ENCODE measurements at places on chromosomes 2 and 18.

DNA sequence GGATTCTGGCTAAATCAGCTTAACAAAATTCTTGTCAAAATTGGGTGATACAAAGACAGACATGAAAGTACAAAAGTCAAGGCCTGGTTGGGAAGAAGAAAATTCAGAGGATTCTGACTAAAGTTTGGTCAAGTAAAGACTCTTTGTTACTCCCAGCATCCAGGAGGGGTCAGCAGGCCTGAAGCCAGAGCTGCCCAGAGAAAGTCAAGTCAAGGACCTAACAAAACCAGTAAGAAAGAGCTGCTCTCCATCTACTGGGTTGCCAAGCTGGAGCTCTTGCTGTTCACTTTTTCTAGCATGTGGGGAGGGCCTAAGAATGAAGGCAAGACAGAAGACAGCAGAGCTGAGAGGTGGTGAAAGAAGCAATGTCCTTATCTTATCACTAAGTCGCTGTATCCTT lies 143.3 kb downstream of the C1D start:
- DNase-seq = peak; percentile 33

DNA sequence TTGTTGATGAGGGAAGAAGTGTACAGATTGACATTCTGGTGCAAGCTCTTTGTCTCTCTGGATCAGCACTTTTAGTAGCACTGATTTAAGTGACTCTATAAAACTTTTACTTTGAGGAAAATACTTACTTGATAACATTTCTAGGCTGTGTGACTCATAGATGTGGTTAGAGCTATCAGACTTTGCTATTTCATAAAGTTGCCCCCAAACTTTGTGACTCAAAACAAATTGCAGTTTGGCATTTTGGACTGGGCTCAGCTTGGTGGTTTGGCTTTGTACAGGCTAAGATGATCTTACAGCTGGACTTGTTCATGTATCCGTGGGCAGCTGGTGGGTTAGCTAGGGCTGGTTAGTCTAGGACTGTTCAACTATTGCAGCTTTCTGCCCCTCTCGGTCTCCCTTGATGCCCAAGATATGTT lies 42.1 kb upstream of the GLS start:
- DNase-seq = peak; percentile 85

GRCh38 chr2:182361477-182361876 lies 65.4 kb downstream of the PDE1A start:
- no peak for DNase-seq

DNA sequence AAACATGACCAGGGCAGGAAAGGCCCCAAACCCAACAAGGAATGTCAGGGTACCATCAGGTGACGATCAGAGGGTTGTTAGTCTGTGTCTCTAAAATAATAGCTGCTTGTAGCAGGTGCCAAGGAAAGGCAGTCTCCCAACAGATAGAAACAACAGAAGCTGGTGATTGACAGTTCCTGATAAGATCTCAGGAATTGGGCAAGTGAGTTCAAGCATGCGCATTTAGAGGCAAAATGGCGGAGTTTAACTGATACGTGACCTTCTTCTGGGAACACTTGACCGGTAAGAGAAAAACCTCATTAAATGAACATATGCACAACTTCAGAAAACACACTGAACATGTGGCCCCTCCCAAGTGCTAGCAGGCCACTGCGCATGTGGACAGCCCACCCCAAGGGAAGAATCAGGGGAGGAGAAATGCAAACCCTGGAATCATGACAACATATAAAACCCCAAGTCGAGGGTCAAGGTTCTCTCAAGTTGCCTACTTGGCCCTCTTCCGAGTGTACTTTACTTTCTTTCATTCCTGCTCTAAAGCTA lies 664.9 kb downstream of the KCNJ3 start:
- no peak for DNase-seq

DNA sequence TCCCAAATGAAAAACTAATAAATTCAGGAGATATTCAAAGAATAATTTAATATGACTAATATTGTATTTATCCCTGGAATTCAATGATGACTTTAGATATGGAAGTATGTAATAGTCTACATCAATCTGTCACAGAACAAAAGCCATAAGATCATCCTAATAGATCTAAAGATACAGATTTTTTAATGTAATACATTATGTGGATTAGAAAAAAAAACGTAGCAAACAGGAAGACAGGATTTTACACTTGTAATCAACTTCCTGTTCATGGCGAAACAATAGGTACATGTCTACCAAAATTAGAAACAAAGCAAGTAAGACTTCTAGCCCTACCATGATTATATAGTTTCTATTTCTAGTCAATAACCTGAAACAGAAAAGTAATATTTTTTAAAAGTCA lies 192.2 kb downstream of the TTC32 start:
- DNase-seq = no peak

DNA sequence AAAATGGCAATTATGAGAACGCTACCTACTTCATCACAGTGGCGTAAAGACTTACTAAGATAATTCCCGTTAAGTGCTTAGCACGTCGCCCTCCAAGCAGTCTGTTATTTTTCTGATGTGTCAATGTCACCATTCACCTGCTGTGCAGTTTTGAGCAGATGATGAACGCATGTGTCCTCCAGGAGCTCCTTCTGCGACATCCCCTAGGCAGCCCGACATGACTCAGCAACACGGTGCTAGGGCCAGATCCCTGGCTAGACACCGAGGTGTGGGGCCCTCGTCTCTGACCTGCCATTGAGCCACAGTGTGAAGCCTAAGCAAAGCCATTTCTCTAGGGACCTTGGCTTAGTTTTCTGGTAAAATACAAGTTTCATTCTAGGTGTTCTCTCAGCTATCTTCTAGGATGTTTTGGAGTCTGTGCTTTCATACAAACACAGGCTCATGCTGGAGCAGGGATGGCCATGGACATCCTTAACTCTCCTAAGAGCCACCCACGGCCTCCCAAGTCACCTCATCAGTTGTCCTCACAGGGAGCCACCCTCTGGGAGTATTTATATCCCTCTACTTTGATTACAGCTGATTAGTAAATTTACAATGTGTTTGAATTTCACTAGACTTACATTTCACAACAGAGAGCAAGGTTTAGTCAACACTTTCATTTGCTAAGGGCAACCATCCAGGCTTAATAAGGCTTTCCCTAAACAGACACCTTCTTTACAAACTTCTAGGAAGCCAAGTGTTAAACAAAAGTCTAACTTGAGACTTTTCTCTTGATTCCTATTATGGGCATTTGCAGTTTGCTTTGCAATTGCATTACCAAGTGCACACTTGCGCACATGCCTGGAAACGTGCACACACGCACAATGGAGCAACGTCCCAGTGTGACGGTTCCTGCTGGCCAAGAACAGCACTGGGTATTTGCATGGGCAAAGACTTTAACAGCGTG lies 376.8 kb upstream of the ID2 start:
- no peak for DNase-seq

DNA sequence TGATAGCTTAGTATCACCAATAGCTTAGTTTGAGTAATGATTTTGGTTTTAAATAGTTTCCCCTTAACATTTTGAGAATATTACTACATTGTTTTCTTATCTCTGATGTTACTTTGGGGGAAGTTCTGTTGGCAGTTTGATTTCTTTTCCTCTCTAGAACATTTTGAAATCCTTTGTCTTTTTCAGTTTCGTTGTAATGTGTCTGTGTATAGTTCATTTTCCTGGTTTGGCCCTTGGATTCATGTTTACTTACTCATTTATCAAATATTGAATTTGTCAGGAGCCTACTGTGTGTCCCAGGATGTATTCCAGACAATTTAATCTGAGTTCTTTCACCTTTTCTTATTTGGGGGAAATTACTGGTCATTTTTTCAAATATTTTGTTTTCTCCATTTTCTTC lies 16.7 kb downstream of the ANKRD12 start:
- DNase-seq = no peak

- no peak for DNase-seq
Measured at GRCh38 chr2:184633726-184634125, 35.4 kb downstream of the ZNF804A start.

DNA sequence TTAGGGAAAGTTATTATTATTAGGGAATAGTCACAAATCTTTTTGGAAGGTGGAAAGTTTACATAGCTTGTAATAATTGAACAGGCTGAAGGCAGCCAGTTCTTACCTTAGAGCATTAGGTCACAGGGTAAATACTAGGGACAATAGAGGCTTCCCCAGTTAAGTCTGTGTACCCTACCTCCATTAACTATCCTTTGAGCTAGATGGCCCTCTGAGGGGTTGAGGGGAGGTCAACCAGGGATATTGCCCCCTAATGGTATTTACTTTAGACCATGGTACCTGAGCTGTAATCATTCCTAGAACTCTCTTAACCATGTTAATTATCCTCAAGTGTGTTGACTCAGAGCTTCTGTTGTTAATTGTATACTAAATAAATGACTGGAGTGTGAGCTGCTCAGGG lies 120.5 kb upstream of the SCN7A start:
- no peak for DNase-seq

DNA sequence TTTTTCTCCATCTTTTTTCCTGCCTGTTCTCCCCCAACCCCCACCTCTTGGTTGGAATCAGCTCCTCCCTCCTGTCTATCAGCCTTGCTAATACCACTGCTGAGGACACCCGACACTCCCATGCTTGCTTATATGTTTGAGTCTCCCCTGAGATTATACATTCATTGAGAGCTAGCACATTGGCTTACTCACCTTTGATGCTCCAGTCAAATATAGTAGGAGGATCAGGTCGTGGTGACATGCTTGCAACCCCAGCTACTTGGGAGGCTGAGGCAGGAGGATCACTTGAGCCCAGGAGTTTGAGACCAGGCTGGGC lies 91.5 kb upstream of the CCBE1 start:
- no peak for DNase-seq

- no peak for DNase-seq
Measured at GRCh38 chr2:137220438-137220993, 455.2 kb downstream of the THSD7B start.

GRCh38 chr2:189517847-189518535 lies 62.6 kb downstream of the SLC40A1 start:
- DNase-seq = peak; percentile 72

DNA sequence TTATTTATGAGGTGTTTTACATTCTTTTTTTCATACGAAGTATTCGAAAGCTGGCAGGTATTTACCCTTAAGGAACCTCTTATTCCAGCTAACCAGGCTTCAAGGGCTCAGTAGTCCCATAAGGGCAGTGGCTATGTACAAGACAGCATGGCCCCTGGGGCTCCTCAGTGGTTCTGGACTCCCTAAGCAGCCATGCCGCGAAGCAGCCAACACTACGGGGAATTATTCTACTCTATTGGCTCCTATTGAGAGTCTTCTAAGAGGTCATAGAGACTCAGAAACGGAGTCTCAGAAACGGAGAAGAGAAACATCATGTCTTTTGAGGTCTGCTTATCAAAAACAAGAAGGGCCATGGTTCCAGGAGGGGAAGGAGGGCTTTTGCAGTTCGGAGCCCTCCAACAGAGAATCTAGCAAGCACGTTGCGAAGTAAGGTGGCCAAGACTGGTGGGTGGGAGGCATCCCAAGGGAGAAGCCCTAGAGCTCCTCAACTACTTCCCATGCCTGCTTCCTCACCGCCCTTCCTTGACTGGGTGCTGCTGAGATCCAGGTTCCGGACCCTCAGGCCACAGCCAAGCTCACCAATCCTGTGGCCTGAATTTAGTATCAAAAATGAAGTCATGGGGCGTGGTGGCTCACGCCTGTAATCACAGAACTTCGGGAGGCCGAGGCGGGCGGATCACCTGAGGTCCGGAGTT lies 109.7 kb downstream of the INO80D start:
- DNase-seq = no peak

GRCh38 chr2:27781496-27781895 lies 10.0 kb downstream of the MRPL33 start:
- DNase-seq = no peak

DNA sequence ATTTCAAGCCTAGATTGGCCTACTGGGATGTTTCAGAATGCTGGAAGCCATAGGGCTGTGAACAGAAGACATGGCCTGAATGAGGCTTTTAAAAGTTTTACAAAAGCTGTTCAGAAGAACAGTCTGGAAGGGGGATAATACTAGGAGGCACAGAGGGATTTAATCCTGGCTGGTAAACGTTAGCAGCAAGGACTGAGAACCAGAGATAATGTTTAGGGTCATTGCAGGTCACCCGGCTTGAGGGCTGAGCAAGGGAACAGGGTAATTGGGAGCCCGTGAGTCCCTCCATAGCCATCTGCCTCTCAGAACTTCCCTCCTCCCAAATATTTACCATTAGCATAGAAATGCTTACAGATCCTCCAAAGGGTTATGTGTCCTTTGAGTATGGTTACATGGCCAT lies 765.4 kb downstream of the TMEM182 start:
- DNase-seq = no peak

DNA sequence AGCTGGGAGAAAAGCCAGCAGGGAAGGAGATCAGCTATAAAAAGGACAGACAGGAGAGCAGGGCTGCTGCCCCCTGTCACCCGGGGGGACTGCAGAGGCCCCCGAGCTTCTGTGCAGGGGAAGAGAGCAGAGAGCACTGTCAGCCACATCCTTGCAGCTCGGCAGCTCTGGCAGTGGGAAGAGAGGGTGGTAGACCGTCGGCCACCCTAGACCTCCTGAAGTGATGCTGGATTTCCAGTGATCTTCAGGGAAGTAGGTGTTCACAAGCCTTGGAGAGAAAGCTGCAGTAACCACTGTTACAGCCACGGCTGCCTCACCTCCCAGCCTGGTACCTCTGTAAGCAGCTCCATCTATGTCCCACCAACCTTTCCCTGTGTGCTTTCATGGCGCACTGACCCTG lies 134.9 kb downstream of the TFCP2L1 start:
- no peak for DNase-seq

GRCh38 chr18:6816154-6816553 lies 86.6 kb downstream of the ARHGAP28 start:
- DNase-seq = no peak

DNA sequence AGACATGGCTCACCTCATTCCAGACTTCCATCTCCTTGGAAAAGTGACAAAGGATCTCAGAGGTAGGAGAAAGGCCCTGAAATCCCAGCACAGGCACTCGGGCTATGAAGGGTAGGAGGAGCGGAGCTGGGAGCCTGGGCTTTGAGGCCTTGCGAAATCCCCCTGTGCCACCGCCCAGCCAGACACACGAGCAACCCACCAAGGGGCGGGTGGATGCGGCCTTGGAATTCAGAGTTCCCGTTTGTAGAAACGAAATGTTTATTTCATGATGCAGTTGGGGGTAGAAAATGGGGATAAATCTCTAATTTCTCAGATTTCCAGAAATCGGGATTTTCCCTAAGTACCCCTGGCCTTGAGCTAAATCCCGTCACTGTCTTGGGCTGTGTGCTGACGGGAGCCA lies 177.1 kb upstream of the HDAC4 start:
- DNase-seq = no peak

DNA sequence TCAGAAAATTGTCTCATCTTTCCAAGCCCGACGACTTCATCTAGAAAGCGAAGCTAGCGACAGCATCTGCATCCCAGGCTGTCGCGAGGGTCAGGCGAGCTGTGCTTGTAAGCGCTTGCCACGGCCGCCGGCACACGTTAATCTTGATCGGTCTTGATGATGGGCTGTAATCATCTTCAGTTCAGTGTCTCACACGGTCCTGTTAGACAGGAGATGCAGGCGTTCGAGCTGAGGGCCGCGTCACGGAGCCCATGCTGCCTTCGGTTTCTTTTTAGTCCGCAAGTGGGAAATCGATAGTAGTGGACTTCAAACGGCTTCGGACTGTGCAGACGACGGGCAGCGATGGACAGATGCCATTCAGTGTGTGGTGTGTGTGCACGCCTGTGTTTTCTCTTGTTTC lies 43.6 kb downstream of the ADI1 start:
- DNase-seq = no peak
